ENCODE measurements at places on chromosomes 5 and 9.

- H3K27ac ChIP-seq, result peak overlapping the region; percentile 47
- H3K4me3 ChIP-seq, result no peak overlapping the region
- H3K36me3 ChIP-seq, result peaks cover 31% of the 10 kb centered on the region
- H3K27me3 ChIP-seq, result peaks cover 20% of the 10 kb centered on the region
- H3K4me1 ChIP-seq, result peaks cover 22% of the 10 kb centered on the region
Observed at GRCh38 chr5:177500685-177501522, 3.5 kb upstream of the PDLIM7 start.

- no peak overlapping the region for H3K27ac ChIP-seq
- no peak for DNase-seq
- no peak overlapping the region for H3K4me3 ChIP-seq
Observed at GRCh38 chr5:90866915-90867731, 308.5 kb downstream of the ADGRV1 start.

DNA sequence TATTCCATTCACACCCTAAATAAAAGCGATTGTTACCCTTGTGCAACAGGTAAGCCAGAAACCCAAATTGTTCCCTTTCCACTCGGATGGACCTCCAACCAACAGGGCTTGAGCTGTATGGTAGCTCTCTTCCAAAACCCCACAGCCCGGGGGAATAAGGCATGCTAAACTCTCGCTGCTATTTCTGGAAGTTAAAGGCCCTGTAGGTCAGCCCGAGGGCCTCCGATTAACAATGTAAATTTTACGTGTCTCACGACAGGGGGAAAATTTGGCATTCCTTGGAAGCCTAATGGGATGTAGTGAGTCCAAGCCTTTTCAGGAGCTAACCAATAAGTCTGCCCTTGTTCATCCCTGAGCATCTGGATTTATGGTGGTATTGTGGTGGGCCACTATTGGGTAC lies 26.0 kb downstream of the CNOT8 start:
- H3K36me3 ChIP-seq, result peaks cover 48% of the 10 kb centered on the region
- no peak for DNase-seq
- no peak overlapping the region for H3K4me3 ChIP-seq

GRCh38 chr5:97694091-97694490 lies 511.0 kb upstream of the RIOK2 start:
- H3K27me3 ChIP-seq, result no peaks in the 10 kb centered on the region
- no peaks in the 10 kb centered on the region for H3K4me1 ChIP-seq
- H3K4me3 ChIP-seq, result no peak overlapping the region
- no peak overlapping the region for H3K27ac ChIP-seq
- no peak for DNase-seq

DNA sequence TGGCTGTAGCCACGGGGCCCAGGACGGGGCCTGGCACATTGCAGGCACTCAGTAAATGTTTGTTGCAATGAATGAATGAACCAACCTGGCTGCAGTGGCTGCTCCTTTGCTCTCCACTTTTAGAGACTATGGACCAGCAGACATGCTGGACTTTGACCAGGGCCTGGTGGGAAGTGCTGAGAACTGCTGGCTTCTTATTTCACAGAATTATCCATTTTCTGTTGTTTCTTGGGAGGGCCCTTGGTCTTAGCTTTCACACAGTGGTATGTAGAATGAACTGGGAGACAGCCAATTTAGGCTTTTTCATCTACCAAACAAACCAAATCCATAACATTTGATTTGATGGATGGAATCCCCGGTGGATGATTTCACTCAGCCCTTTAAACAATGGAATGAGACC lies 78.0 kb upstream of the LHFPL2 start:
- peak overlapping the region; percentile 86 for H3K27ac ChIP-seq
- no peak for DNase-seq
- peaks cover 43% of the 10 kb centered on the region for H3K4me1 ChIP-seq
- H3K36me3 ChIP-seq, result peaks cover 12% of the 10 kb centered on the region
- H3K27me3 ChIP-seq, result no peaks in the 10 kb centered on the region

- no peaks in the 10 kb centered on the region for H3K27me3 ChIP-seq
- H3K36me3 ChIP-seq, result no peaks in the 10 kb centered on the region
- H3K4me1 ChIP-seq, result no peaks in the 10 kb centered on the region
- no peak overlapping the region for H3K27ac ChIP-seq
Observed at GRCh38 chr5:93755716-93756115, 14.3 kb upstream of the POU5F2 start.

GRCh38 chr9:133634081-133634691 lies 2.0 kb upstream of the DBH start:
- no peaks in the 10 kb centered on the region for H3K4me1 ChIP-seq
- no peak for DNase-seq

GRCh38 chr5:89706731-89707130 lies 702.8 kb downstream of the CETN3 start:
- no peak overlapping the region for H3K27ac ChIP-seq
- H3K36me3 ChIP-seq, result no peaks in the 10 kb centered on the region
- no peaks in the 10 kb centered on the region for H3K27me3 ChIP-seq
- DNase-seq, result no peak
- no peaks in the 10 kb centered on the region for H3K4me1 ChIP-seq

DNA sequence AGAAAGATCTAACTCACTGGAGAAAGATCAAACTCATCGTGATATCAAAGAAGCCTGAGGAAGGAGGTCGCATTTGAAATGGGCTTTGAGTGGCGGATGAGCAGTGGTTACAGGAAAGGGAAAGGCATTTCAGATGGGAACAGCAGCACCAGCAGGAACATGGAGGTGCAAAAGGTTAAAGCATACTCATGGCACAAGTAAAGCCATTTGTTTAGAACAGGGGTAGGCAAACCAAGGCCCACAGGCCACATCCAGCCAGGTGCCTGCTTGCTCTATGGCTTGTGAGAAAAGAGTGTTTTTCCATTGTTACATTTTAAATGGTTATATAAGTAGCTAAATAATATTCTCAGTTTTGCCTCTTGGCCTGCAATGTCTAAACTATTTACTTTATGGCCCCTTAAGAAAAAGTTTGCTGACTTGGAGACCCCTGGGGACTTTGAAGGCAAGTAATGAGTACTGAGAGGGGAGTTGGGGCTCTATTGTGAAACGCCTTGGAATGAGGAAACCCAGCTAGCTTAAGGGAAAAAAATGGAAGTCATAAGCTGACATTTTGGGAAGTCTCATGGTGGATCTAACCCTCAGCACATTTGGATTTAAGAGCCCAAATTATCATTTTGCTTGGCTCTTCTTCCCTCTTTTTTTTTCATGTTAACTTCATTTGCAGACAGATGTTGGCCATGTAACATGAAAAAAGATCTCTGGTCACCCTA lies 211.1 kb downstream of the NR3C1 start:
- no peak overlapping the region for H3K27ac ChIP-seq
- DNase-seq, result no peak
- peaks cover 5% of the 10 kb centered on the region for H3K36me3 ChIP-seq
- H3K27me3 ChIP-seq, result no peaks in the 10 kb centered on the region
- no peaks in the 10 kb centered on the region for H3K4me1 ChIP-seq
- H3K4me3 ChIP-seq, result no peak overlapping the region

GRCh38 chr5:15977851-15978250 lies 201.7 kb downstream of the MARCHF11 start:
- no peak for DNase-seq
- H3K27me3 ChIP-seq, result no peaks in the 10 kb centered on the region
- H3K27ac ChIP-seq, result no peak overlapping the region
- H3K4me3 ChIP-seq, result no peak overlapping the region
- H3K36me3 ChIP-seq, result no peaks in the 10 kb centered on the region
- H3K4me1 ChIP-seq, result no peaks in the 10 kb centered on the region

- no peaks in the 10 kb centered on the region for H3K36me3 ChIP-seq
- no peaks in the 10 kb centered on the region for H3K4me1 ChIP-seq
- no peak overlapping the region for H3K4me3 ChIP-seq
- no peak for DNase-seq
Observed at GRCh38 chr9:127039492-127039891, 82.9 kb downstream of the ANGPTL2 start.

GRCh38 chr5:133240425-133241091 lies 188.7 kb downstream of the HSPA4 start:
- H3K4me1 ChIP-seq, result peaks cover 10% of the 10 kb centered on the region
- no peak overlapping the region for H3K4me3 ChIP-seq
- peak; percentile 76 for DNase-seq

DNA sequence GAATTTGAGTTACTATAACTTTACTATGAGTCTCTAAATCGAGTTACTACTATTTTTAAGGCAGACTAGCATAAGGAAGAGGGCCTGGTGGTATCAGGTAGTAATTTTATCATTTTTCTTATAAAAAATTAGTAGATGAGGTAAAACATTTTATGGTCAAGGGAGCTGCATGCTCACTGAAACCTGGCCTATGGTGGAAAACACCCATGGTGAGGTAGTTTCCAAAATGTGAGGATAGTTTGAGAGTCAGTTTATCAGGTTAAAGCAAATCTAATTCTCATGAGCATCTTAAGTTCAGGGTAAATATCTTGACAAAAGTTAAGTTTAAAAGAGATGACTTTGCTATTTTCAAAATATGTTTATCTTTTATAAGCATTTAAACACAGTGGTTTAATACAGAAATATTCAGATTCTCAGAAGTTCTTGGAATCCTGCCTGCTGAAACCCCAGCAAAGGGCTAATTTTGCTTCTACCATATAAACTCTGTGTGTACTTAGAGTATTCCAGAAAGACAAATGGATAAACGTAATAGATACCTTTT lies 10.0 kb downstream of the DDX4 start:
- DNase-seq, result no peak
- no peak overlapping the region for H3K27ac ChIP-seq
- no peaks in the 10 kb centered on the region for H3K36me3 ChIP-seq

DNA sequence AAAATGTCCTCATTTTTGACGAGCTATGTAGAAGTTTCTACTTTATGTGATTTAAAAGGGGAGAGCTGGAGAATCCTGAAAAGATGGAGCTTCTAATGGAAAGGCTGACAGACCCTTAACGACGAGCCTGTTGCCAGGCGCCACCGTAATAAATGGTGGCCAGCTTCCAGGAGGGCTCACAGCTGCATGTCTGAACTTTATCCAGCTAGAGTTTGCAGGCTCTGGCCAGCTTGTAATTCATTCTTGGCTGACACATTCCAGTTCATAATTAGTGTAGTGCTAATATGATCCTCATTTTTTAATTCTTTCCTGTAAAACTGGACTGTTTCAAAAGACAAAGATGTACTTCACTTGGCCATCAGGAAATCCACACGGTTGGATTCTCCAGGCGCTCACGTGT lies 246.7 kb downstream of the GAS1 start:
- no peaks in the 10 kb centered on the region for H3K27me3 ChIP-seq
- DNase-seq, result no peak
- no peaks in the 10 kb centered on the region for H3K4me1 ChIP-seq
- H3K4me3 ChIP-seq, result no peak overlapping the region
- no peaks in the 10 kb centered on the region for H3K36me3 ChIP-seq

DNA sequence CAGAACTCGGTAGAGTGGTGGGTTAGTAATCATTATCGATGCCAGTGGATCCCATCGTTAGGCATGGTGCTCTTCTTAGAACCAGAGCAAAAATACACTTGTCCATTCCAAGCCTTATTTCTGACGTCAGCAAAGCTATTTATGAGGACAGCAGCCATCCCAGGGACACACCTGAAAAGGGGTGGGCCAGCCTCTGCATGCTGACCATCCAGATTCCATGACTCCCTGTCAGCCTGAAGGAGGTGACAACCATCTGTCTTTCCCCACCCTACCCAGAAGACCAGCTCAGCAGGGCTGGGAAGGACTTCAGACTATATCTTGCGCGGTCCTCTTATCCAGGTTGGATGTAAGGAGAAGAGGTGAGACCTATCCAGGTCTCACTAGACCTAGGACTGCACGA lies 5.7 kb upstream of the NIPAL4 start:
- H3K4me1 ChIP-seq, result peaks cover under 1% of the 10 kb centered on the region
- no peak overlapping the region for H3K4me3 ChIP-seq
- H3K36me3 ChIP-seq, result no peaks in the 10 kb centered on the region
- no peak overlapping the region for H3K27ac ChIP-seq

GRCh38 chr5:140192715-140193430 lies 17.9 kb downstream of the CYSTM1 start:
- H3K27me3 ChIP-seq, result no peaks in the 10 kb centered on the region
- H3K4me3 ChIP-seq, result no peak overlapping the region
- no peak for DNase-seq
- peaks cover 47% of the 10 kb centered on the region for H3K4me1 ChIP-seq

GRCh38 chr5:41213340-41213739 lies at the start of gene C6:
Gene C6 (minus strand): TSS chr5:41213532. CDS start chr5:41203230, 10,302 bp downstream.
- DNase-seq, result no peak
- H3K4me3 ChIP-seq, result no peak within 1 kb of the TSS
- no peaks in the 10 kb centered on the region for H3K36me3 ChIP-seq
- H3K27me3 ChIP-seq, result peaks cover under 1% of the 10 kb centered on the region

DNA sequence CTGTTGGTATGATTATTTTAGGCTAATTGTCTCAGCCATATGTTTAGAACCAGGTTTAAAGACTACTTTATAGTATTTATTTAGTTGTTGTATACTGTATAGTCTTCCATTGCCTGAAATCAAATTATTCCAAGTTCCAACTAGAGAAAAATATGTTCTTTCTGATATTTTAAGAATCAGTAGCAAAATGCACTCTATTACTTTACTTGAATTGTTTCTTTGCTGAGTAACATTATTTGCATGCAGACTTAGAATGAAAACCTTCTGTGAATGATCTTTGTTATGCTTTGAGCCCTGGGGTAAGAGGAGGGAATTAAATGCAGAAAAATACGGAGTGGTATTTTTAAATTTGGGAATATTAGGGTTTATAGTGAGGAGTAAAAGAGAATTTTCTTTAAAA lies 47.9 kb downstream of the MEGF10 start:
- no peaks in the 10 kb centered on the region for H3K36me3 ChIP-seq
- H3K27me3 ChIP-seq, result peaks cover 2% of the 10 kb centered on the region
- no peak overlapping the region for H3K27ac ChIP-seq
- no peaks in the 10 kb centered on the region for H3K4me1 ChIP-seq
- DNase-seq, result no peak

DNA sequence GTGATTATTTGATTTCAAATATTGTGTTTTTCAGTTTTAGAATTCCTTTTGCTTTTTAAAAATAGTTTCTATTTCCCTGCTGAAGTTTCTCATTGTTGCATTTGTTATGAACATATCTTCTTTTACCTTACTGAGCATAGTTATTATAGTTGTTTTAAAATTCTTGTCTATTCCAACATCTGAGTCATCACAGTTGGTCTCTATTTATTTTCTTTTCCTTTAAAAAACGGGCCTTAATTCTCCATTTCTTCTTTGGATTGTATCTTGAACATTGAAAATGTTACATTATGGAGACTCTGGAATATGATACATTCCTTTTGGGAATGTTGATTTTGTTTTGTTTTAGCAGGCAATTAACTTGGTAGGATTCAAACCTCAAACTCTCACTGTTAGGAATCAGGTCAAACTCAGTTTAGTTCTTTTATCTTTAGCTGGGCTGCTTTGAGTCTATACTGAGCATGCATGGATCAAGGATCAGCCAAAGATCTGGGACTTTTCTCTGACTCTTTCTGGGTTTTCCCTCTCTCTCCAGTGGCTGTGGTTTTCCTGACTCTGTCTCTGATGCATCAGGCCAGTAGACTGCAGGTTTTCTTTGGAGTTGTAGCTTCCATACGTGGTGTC lies 70.3 kb downstream of the TEK start:
- no peak overlapping the region for H3K27ac ChIP-seq
- no peaks in the 10 kb centered on the region for H3K36me3 ChIP-seq
- no peak for DNase-seq
- H3K4me3 ChIP-seq, result no peak overlapping the region

All from Calu3 (cell line).